Activated naive CD4-positive, alpha-beta T cell treated with anti-CD3 and anti-CD28 coated beads, Interleukin-2, amount 10 ng/mL, durations not matched to agents 7 days and 5 days (primary cell): ENCODE measurements at places on chromosomes 3 and 15.
A peak's percentile ranks its signal among the peaks of the same experiment; 100 is the strongest.

DNA sequence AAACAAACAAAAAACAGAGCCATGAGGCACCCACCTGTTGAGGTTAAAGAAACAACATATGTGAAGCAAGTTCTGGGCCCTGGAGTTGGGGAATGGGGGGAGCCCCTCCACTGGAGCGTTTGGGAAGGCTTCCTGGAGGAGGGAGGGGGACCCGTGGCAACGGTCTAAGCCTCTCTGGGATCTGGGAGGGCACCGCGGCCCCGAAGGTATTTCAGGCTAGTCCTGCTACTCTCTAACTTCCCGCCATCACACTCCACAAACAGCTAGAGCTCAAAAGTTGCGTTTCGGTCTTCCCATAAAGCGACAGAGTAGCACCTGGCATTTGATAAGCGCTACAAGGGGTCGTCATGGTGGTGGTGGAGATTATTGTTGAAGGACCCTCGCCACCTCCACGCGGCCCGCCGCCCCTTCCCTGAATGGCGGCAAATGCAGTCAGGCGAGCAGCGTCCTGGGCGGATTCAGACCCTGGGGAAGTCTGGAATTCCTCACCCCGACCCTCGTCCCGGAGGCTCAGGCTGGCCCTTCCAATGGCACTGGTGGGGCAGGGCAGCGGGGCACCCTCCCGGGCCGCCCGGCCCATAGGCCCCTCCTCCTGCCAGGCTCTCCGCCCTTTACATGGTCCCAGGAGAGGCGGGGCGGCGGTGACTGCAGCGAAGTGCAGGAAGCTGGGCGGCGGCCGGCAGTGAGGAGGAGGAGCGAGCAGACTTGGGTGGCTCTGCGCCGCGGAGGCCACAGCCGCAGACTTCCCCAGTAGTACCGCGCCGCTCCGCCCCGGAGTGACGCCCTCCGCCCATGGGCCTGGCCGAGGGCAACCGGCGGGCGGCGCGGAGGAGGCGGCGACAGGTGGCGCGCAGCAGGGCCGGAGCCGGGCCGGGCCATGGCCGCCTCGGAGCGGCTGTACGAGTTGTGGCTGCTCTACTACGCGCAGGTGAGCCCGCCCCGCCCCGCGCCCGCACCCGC lies at the start of gene NBEAL2:
Gene NBEAL2, plus strand, starts transcription at position 682 of the 960 bp plus-strand sequence. Its CDS starts 196 bp downstream, at position 878.
- peak; percentile 98 for DNase-seq

DNA sequence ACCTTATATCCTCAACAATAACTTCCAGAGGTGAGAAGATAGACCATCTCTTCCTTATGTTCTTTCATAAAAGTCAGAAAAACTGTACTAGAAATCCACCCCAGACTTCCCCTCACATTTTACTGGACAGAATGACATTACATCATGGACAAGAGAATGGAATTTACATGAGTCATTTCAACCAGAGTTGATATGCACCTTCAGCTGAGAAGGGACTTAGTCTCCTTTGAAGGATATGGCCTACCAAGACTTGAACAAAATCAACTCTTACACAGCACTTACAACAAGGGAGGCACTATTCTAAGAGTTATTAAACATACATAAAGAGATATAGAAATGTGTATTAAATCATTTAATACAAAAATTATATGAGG lies 380.0 kb upstream of the DPH6 start:
- DNase-seq = no peak

GRCh38 chr3:72601983-72602750 lies 246.1 kb downstream of the SHQ1 start:
- DNase-seq = no peak

DNA sequence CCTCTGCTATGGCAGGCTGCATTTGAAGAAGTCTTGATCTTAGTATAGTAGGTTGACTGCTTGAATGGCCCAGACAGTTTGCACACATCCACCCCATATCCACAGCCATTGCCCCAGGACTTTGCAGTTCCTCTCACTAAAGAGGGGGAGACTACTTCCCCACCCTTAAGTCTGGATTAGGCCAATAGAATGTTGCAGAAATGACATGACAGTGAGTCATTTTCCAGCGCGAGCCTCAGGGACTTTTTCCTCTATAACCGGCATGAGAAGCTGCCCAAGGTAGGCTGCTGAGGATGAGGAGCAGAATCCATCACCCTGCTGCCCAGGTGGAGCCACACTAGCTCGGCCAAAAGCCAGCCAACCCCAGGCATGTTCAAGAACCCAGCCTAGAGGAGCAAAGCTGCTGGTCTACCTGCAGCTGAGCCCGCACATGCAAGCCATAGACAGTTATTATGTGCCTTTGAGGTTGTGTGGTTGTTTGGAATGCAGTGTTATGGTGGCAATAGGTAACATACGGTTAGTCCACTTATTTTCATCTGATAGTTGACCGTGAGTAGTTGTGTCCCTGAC lies 113.9 kb downstream of the TLE3 start:
- no peak for DNase-seq

- no peak for DNase-seq
Measured at GRCh38 chr3:26713091-26713490, 90.5 kb downstream of the LRRC3B start.

- no peak for DNase-seq
Measured at GRCh38 chr3:196051282-196052076, 30.4 kb downstream of the TFRC start.

DNA sequence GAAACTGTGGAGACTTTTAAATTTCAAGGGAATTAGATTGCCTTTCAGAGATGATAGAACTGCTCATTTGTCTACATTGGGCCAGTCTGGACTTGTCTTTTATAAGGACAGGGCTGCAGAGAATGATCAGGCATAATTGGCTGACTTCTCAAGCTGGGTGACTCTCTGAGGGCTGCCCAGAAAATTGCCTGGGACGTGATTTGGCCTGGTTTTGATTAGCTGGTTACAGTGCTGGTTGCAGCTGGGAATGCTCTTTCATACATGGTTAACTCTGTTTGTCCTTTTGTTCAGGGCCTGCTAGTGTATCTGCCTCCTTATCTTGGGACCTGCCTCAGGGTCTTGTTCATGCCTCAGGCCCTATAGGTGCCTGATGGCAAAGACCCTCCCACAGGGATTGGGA lies 245.6 kb downstream of the CLSTN2 start:
- no peak for DNase-seq

DNA sequence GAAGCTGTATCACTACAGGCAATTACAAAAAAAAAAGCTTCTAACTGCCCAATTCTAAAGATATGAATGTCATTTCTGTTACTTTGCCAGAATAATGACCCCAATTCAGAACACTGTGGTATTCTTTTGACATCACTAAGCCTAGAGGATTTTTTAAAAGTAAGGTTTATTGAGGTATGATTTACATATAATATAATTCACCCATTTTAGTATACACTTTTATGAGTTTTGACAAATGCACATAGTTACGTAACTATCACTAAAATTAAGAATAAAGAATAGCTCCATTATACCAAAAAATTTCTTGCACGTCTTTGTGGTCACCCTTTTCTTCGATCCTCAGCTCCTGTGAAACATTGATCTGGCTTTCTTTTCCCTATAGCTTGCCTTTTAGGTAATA lies 74.0 kb upstream of the PLSCR5 start:
- no peak for DNase-seq

DNA sequence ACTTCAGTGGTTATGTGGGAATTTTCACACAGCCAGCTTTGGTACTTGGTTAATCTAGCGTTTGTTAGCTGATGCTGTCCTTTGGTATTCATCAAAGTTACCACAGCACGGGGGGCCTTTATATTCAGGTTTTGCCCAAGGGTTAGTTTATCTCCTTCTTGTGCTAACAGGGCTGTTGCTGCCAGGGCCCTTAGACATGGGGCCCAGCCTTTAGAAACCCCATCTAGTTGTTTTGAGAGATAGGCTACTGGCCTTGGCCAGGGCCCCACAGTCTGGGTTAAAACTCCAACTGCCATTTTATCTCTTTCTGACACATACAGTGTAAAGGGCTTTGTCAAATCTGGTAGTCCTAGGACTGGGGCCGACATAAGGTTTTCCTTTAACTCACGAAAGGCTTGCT lies 7.5 kb upstream of the DNAAF4 start:
- DNase-seq = no peak

DNA sequence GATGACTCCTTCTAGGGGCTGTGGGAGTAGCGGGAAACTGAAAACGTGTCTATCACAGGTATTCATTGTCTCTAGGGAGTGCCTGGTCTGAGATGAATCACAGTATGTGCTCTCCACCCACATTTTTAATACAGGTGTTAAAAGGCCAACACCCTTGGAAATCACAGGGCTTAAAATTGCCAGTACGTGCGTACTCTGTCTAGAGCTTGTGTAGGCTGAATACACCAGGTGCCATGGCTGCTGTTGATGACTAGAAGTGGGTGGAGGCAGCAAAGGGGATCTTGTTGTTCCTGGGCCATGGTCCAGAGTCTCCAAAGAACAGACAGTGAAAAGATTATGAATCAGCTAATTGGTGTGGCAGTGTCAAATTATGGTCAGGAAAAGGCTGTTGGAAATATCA lies 35.1 kb upstream of the P3H2 start:
- DNase-seq = no peak

DNA sequence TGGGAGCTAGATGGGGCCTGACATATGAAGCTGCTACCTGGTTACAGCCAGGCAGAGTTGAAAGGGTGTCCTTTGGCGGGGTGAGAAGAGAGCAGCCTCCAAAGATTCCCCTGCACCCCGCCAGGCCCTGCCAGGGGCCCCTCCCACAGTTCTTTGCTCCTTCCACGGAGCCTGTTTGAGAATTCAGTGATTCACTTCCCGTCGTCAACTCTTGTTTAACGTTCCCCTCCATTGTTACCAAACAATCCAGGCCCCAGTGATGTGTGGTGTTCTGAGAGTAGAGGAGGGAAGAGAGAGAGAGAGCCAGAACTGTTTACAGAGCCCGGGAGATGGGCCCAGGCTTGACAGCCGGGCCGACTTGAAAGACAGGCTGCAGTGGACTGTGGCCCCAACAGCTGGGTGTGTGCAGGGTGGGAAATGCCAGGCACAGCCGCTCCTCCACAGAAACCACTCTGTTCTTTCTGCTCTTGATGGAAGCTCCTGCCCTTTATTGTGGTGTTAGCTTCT lies 81.5 kb downstream of the SMAD3 start:
- peak; percentile 56 for DNase-seq

GRCh38 chr15:59945036-59945435 lies 59.1 kb upstream of the FOXB1 start:
- DNase-seq = no peak

DNA sequence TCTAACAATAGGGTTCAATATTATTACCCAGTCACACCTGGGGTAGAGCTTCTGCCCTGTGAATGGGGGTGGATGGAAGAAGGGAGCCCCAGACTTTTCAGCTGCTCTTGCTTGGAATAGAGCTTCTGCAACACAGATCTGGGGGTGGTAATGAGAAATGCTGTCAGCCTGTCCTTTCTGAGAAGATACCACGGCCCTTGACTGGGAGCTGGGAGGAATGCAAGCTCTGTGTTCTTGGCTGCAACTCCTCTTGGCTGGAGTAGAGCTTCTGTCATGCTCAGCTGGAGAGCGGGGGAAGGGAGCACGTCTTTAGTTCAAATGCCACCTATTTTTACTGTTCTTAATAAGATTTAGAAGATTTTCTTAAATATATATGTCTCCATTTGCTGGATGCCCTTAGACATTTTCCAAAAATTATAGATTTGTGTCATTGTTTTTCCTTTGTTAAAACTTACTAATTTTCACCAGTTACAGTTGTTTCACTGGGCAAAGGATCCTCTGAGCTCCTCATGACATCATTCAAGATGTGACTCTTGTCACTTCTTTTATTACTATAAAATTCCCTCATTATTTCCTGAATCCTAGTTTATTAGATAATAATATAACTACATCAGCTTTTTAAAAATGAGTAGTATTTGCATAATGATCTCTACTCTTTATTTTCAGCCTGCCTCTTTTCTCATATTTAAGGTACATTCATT lies 180.0 kb upstream of the TGFBR2 start:
- DNase-seq = no peak

DNA sequence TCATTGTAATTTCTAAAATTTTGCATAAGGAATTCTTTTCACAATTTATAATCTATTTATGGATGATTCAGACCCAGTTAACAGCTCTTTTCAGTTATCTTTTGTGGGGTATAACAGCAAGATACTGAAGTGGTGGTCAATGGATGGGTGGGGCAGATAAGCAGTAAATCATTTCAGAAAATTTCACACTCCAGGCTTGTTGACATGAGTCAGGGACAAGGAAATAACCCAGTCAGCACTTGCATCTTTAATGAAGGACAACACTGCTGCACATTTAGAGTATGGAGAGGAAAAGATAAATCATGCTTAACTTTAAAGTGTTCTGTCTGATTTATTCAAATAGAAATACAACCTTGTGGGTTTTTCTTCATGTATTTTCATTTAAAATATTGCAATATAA lies 181.6 kb downstream of the ROBO1 start:
- DNase-seq = no peak

- DNase-seq = no peak
Measured at GRCh38 chr3:149167898-149168297, 38.5 kb downstream of the HPS3 start.

DNA sequence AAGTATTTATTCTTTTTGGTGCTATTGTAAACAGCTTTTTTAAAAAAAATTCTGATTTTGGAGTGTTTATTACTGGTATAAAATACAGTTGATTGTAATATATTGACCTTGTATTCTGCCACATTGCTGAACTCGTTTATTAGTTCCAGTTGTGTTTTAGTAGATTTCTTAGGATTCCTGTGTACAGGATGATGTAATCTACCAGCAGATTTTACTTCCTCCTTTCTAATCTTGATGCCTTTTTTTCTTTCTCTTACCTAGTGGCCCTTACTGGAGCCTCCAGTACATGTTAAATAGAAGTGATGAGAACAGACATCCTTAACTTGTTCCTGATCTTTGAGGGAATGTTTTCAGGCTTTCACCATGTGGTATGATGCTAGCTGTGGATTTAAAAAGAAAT lies 70.4 kb upstream of the KY start:
- DNase-seq = no peak

GRCh38 chr15:62021991-62022600 lies 38.2 kb downstream of the VPS13C start:
- no peak for DNase-seq

- no peak for DNase-seq
Measured at GRCh38 chr3:83477563-83477962, 1481.2 kb upstream of the CADM2 start.

DNA sequence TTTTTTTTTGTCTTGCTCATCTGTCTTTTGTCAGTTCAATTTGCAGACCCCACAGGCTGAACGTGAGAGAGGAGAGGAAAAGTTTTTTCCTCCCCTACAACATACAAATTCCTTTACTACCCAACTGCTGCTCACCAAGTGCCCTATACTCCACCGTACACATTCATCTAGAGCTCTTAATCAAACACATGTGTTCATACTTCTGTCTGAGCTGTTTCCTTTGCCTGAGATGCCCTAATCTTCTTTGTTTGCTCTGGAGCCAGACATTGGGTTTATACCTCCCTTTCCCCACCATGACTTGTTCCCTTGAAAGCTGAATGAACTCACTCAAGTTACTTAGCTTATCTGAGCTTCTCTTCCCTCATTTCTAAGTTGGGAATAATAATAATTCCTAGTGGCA lies 122.7 kb upstream of the RASGRP1 start:
- no peak for DNase-seq

GRCh38 chr3:160837394-160837980 lies 81.5 kb downstream of the PPM1L start:
- DNase-seq = no peak

DNA sequence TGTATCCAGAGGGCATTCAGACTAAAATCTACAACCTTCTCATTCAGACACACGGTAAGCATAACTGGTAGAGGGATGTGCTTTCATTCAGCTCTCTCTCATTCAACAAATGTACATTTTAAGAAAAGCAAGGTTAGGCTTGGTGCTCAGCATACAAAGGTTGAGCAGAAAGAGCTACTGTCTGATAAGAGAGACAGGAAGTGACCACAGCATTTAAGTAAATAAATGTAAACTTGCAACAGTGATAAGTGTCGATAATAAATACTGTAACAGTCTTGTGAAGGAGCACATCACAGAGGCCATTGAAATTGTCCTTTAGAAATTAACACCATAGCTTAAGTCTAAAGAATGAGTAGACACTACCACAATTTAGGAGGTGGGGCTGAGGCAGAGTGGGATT lies 3.4 kb downstream of the CD96 start:
- no peak for DNase-seq
